ENCODE measurements at places on chromosomes 6 and 20.

DNA sequence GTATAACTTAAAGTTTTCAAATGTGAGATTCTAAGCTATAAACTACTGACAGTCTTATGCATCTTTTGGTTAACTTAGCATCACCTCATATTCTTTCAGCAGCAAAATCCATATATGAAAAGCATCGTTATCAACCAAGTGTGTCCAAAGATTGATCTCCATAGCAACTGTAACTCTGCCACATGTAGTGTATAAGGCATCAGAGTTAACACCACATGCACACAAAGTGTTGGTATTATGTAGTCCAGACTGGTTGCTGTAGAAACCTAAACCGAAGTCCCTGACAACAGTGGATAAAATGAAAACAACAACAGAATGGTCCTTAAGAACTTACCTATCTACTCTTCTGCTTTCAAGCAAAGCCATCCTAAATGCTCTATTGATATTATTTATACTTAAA lies 39.6 kb downstream of the PDSS2 start:
- no peaks in the 10 kb centered on the region for H3K4me1 ChIP-seq
- DNase-seq, result no peak
- H3K4me3 ChIP-seq, result no peak overlapping the region
- no peaks in the 10 kb centered on the region for H3K36me3 ChIP-seq

GRCh38 chr20:23988561-23988960 lies at the start of gene GGTLC1:
TSS of gene GGTLC1 (minus strand) at chr20:23988779. CDS start at chr20:23986611, 2,168 bp downstream.
- no peaks in the 10 kb centered on the region for H3K36me3 ChIP-seq
- H3K27me3 ChIP-seq, result no peaks in the 10 kb centered on the region
- no peak within 1 kb of the TSS for H3K4me3 ChIP-seq
- DNase-seq, result no peak
- H3K4me1 ChIP-seq, result no peaks in the 10 kb centered on the region

- no peak overlapping the region for H3K4me3 ChIP-seq
- no peaks in the 10 kb centered on the region for H3K27me3 ChIP-seq
These were observed 17.9 kb downstream of the C6orf15 start for GRCh38 chr6:31094389-31094881.

DNA sequence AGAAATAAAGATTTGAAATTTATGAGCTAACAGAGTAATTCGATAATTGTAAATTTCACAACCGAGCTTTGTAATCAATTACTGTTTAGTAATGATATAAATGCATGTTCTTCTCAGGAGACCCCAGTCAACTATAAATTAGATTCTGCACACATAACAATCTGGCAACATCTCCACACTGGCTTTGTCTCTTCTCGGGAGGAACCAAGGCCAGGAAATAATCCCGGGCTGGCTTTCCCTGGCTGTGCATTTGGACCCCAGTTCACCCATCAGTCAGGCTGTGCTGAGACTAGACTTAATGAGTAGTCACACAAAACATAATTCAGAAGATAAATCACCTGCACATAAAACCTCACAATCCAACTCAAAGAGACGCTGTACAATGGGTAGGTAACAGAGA lies 65.5 kb downstream of the PTPRT start:
- no peaks in the 10 kb centered on the region for H3K36me3 ChIP-seq
- H3K4me3 ChIP-seq, result no peak overlapping the region
- no peaks in the 10 kb centered on the region for H3K27me3 ChIP-seq
- DNase-seq, result no peak

DNA sequence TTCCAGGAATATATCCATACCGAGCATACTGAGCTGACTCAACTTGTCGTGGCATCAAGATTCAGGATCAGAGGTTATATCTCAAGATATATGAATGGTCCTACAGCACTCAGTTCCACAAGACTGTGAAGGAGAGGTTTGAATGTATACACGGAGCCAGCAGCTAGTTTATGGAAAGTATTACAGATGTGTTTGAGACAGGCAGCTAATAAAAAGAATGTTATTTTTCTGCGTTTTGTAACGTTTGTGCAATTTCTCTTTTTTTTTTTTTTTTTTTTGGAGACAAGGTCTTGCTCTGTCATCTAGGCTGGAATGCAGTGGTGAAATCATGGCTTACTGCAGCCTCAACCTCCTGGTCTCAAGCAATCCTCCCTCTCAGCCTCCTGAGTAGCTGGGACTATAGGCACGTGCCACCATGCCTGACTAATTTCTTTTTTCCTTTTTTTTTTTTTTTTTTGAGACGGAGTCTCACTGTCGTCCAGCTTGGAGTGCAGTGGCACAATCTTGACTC lies 3.4 kb upstream of the FAM110A start:
- DNase-seq, result no peak
- peaks cover 10% of the 10 kb centered on the region for H3K4me1 ChIP-seq
- no peak overlapping the region for H3K27ac ChIP-seq

GRCh38 chr6:90656325-90656724 lies 69.5 kb upstream of the MAP3K7 start:
- H3K27ac ChIP-seq, result no peak overlapping the region
- no peak overlapping the region for H3K4me3 ChIP-seq
- H3K27me3 ChIP-seq, result no peaks in the 10 kb centered on the region
- no peak for DNase-seq

DNA sequence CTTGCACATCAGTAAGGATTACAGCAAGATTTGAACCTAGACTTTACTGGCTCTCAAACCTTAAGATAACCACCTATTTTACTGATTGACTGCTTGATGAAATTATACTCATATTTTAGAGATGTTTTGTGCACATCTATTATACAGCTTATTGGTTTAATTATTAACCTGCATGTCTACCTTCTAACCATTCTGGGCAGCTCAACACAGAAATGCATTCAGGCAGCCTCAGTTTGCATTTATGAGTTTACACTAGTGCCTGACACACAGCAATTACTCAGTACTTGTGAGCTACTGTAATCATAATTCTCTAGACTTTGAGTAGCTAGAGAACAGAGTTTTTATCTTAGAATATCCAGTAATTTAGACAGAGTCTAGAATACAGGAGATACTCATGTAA lies 273.9 kb upstream of the THEMIS start:
- no peak overlapping the region for H3K4me3 ChIP-seq
- DNase-seq, result no peak
- H3K36me3 ChIP-seq, result no peaks in the 10 kb centered on the region
- H3K27ac ChIP-seq, result no peak overlapping the region
- H3K4me1 ChIP-seq, result no peaks in the 10 kb centered on the region

GRCh38 chr6:80338201-80338836 lies 231.8 kb downstream of the BCKDHB start:
- H3K36me3 ChIP-seq, result no peaks in the 10 kb centered on the region
- no peaks in the 10 kb centered on the region for H3K4me1 ChIP-seq
- peak; percentile 43 for DNase-seq

GRCh38 chr6:143061597-143062385 lies 1.1 kb downstream of the AIG1 start:
- H3K4me1 ChIP-seq, result peaks cover 17% of the 10 kb centered on the region
- H3K27ac ChIP-seq, result no peak overlapping the region
- DNase-seq, result no peak
- no peaks in the 10 kb centered on the region for H3K36me3 ChIP-seq
- no peaks in the 10 kb centered on the region for H3K27me3 ChIP-seq

DNA sequence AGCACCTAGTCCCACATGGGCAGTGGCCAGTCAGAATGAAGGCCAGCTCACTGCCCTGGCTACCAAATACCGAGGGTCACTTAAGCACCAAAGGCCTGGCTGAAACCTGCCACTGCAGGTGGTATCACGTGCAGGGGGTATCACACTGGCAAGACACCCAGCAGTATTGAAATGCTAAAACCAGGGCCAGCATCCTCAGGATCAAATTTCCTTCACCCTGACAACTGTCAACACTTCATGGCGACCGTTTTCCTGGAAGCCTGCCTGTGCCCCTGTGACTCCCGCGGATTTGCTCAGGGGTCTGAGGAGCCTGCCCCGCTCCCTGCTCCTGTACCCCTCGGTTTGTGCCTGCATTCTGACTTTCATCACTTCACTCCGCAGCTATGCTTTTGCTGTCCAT lies 151.1 kb downstream of the TTLL2 start:
- no peaks in the 10 kb centered on the region for H3K27me3 ChIP-seq
- H3K4me1 ChIP-seq, result no peaks in the 10 kb centered on the region
- H3K4me3 ChIP-seq, result no peak overlapping the region
- H3K27ac ChIP-seq, result no peak overlapping the region
- no peaks in the 10 kb centered on the region for H3K36me3 ChIP-seq

GRCh38 chr20:43901296-43901695 lies 13.4 kb upstream of the TOX2 start:
- H3K4me3 ChIP-seq, result no peak overlapping the region
- no peaks in the 10 kb centered on the region for H3K36me3 ChIP-seq
- H3K4me1 ChIP-seq, result no peaks in the 10 kb centered on the region

- H3K36me3 ChIP-seq, result no peaks in the 10 kb centered on the region
- H3K4me1 ChIP-seq, result no peaks in the 10 kb centered on the region
- H3K27me3 ChIP-seq, result no peaks in the 10 kb centered on the region
These were observed 118.9 kb downstream of the ARMC2 start for GRCh38 chr6:108966855-108967755.

DNA sequence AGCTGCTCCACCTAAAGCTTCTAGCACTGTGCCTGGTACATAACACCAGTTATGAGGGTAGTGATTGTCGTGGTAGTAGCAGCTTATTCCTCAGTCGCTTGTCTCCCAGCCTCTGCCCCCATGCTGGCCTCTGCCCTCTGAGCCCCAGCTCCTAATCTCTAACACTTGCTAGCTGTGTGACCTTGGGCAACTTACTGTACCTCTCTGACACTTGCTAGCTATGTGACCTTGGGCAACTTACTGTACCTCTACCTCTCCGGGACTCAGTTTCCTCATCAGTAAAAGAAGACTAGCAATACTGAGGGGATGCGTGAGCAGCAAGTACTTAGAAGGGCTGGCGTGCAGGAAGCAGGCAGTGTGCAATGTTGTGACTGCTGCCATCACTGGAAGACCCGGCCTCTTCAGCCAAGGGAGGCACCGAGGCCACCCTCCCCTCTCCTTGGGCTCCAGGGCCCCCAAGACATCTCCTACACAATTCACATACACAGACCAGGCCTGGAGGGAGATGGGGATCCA lies 9.9 kb downstream of the MDFI start:
- DNase-seq, result no peak
- H3K4me3 ChIP-seq, result no peak overlapping the region
- no peak overlapping the region for H3K27ac ChIP-seq
- H3K27me3 ChIP-seq, result no peaks in the 10 kb centered on the region
- no peaks in the 10 kb centered on the region for H3K4me1 ChIP-seq

DNA sequence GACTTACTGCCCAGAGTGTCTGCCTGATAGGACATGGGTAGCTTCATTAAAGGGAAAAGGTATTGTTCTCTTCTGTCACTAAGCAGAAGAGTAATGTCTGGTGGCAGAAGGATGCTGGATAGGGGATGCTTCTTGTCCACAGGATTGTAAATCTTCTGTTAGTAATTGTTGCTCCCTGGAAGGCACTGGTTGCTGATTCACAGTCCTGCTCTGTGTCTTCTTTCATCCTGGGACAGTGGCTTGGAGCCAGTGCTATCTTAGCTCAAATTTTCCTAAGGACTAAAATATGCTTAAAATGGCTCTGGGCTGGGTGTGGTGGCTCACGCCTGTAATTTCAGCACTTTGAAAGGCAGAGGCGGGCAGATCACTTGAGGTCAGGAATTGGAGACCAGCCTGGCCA lies 48.0 kb downstream of the SYTL3 start:
- no peak for DNase-seq
- no peaks in the 10 kb centered on the region for H3K27me3 ChIP-seq

- H3K4me1 ChIP-seq, result peaks cover 3% of the 10 kb centered on the region
These were observed 215.2 kb upstream of the TAB2 start for GRCh38 chr6:149102324-149102723.

GRCh38 chr20:58511364-58511763 lies 3.8 kb downstream of the APCDD1L start:
- H3K4me1 ChIP-seq, result no peaks in the 10 kb centered on the region
- H3K27me3 ChIP-seq, result peaks cover 7% of the 10 kb centered on the region
- H3K4me3 ChIP-seq, result no peak overlapping the region
- DNase-seq, result no peak
- H3K27ac ChIP-seq, result no peak overlapping the region
- H3K36me3 ChIP-seq, result no peaks in the 10 kb centered on the region

- no peak overlapping the region for H3K27ac ChIP-seq
- H3K36me3 ChIP-seq, result no peaks in the 10 kb centered on the region
- H3K4me1 ChIP-seq, result no peaks in the 10 kb centered on the region
- no peak overlapping the region for H3K4me3 ChIP-seq
- DNase-seq, result no peak
These were observed 221.6 kb upstream of the KCNG1 start for GRCh38 chr20:51244466-51244865.

- H3K36me3 ChIP-seq, result no peaks in the 10 kb centered on the region
- no peak overlapping the region for H3K27ac ChIP-seq
- no peak for DNase-seq
- H3K4me1 ChIP-seq, result no peaks in the 10 kb centered on the region
- H3K4me3 ChIP-seq, result no peak overlapping the region
- no peaks in the 10 kb centered on the region for H3K27me3 ChIP-seq
These were observed 165.4 kb downstream of the SYNDIG1 start for GRCh38 chr20:24634855-24635254.

All from CD4-positive, alpha-beta memory T cell (primary cell).